ENCODE measurements at places on chromosomes 12 and 14.

- no peak for DNase-seq
Measured at GRCh38 chr12:121653999-121654398, 15.5 kb downstream of the MORN3 start.

- DNase-seq: no peak
Measured at GRCh38 chr14:77243853-77244252, 27.2 kb downstream of the NGB start.

GRCh38 chr12:6084969-6085450 is 39.5 kb downstream of the VWF start:
- no peak for DNase-seq

- DNase-seq: peak; percentile 88
Measured at GRCh38 chr14:85416771-85417170, 113.2 kb upstream of the FLRT2 start.

DNA sequence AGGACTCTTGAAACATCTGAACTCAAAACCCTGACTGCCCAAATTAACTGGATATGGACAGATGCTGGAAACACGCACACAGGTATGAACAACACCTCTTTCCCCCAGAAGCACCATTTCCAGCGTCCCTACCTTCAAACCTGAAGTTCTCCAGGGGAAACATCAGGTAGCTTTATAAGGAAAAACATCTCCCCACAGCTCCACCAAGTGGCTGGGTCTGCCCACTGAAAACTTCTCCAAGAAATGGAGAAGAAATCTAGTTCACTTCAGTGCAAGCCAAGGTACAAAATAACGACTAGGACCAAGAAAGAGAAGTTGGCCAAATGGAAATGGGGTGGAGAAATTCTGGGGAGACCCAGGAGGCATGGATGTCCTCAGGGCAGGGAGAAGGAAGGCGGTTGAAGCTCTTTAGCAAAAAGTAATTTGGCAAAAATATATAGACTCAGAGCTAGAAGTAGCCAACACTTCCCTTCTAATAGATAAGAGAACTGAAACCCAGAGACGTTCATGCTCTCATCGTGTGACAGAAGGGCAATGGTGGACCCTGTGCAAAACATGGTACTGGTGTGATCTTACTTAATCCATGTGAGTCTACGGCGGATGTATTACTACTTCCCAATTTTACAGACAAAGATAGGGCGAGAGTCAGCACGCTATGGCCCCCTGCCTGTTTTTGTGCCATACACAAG is 10.5 kb upstream of the NUAK1 start:
- no peak for DNase-seq

DNA sequence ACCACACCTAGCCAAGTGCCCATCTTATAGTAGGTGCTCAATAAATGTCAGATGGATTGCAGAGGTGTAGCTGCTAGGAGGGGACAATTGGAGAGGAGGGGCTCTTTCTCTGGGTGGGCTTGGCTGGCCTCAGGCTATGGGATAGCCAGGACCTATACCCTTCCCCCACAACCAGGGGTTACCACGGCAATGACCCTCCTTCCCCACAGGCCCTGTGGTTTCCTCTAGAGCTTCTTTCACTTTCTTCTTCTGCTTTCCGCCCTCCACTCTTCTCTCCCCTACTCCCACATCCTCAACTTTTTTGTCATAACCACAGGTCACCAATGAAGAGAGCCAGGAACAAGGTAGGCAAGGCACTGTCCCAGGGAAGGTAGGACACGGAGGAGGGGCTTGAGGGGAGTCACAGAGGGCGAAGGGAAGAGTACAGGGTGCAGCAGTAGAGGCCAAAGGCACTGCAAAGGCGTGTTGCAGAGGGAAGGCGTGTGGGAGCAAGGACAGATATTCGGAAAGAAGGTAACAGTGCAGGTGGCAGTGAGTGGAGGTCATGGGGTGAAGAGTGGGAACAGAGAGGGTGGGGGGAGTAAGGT is 1.9 kb upstream of the ITGB7 start:
- DNase-seq: no peak

DNA sequence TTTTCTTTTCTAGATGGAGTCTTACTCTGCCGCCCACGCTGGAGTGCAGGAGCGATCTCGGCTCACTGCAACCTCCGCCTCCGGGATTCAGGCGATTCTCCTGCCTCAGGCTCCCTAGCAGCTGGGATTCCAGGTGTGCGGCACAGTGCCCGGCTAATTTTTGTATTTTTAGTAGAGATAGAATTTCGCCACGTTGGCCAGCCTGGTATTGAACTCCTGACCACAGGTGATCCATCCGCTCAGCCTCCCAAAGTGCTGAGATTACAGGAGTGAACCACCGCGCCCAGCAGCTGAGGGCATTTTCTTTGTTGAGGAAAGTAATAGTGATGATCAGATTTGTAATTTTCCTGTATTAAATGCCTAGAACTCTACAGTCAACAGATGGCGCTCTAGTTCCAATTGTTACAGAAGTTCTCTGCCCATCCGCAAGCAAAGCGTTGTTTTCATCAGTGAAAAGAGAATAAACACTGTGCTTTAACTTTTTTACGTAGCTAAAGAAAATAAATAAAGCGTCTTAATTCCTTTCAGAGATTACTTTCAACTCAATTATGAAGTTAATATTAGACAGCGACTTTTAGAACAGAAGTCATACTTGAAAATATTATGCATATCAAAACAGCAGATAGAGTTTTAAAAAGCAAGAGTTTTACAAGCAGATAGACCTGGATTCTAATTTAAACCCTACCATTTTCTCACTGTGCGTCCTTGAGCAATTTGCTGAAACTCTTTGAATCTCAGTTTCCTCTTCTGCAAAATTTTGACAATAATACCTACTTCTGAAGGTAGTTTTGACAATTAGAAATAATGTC is 335.1 kb downstream of the DUSP6 start:
- DNase-seq: peak; percentile 74

- peak; percentile 98 for DNase-seq
Measured at GRCh38 chr12:112012775-112013600, at the start of the genes ERP29 and TMEM116. TSS of gene ERP29 (plus strand) at chr12:112013426. CDS start at chr12:112013466, 40 bp downstream. TSS of gene TMEM116 (minus strand) at chr12:112013165. CDS start at chr12:112005270, 7,895 bp downstream.

DNA sequence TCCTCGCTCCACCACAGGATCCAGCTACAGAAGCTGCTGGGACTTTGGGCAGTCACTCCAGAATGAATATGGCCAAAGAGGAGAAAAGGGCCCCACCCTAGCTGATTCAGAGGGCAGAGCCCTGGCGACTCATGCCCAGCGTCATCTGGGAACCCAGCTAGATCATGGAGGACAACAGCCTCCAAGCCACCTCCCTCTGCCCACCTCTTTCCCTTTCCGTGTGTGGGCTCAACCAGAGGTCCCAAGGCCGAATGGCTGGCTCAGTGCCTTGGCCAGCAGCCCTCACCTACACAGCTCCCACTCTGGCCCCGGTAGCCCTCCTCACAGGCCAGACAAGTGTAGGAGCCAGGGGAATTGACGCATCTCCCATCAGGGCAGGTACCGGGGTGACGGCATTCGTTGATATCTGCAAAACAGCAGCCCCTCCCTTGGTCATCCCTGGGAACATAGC is 17.4 kb downstream of the ISCA2 start:
- peak; percentile 85 for DNase-seq

- DNase-seq: peak; percentile 71
Measured at GRCh38 chr14:78007160-78007559, 163.0 kb upstream of the NRXN3 start.

DNA sequence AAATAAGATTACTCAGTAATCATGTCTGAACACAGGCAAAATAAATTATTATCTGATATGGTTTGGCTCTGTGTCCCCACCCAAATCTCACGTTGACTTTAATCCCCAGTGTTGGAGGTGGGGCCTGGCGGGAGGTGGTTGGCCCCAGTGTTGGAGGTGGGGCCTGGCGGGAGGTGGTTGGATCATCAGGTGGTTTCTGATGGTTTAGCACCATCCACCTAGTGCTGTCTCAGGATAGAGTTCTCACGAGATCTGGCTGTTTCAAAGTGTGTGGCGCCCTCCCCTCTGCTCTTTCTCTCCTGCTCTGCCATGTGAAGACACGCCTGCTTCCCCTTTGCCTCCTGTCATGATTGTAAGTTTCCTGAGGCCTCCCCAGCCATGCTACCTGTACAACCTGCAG is 18.1 kb downstream of the DHRS2 start:
- DNase-seq: no peak

- no peak for DNase-seq
Measured at GRCh38 chr12:127726671-127727315, 540.2 kb upstream of the TMEM132C start.

DNA sequence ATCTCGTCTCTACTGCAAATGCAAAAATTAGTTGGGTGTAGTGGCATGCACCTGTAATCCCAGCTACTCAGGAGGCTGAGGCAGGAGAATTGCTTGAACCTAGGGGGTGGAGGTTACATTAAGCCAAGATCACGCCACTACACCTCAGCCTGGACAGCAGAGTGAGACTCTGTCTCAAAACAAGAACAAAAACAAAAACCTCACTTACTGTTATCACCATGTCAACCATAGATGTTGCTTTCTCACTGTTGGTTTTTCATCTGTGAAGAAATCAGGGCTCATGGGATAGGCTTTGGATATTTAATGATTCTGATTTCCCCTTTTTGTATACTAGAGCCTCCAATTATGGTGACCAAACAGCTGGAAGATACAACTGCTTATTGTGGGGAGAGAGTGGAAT is 49.7 kb upstream of the CHPT1 start:
- no peak for DNase-seq

GRCh38 chr12:78820946-78821345 is 43.6 kb upstream of the SYT1 start:
- DNase-seq: no peak

DNA sequence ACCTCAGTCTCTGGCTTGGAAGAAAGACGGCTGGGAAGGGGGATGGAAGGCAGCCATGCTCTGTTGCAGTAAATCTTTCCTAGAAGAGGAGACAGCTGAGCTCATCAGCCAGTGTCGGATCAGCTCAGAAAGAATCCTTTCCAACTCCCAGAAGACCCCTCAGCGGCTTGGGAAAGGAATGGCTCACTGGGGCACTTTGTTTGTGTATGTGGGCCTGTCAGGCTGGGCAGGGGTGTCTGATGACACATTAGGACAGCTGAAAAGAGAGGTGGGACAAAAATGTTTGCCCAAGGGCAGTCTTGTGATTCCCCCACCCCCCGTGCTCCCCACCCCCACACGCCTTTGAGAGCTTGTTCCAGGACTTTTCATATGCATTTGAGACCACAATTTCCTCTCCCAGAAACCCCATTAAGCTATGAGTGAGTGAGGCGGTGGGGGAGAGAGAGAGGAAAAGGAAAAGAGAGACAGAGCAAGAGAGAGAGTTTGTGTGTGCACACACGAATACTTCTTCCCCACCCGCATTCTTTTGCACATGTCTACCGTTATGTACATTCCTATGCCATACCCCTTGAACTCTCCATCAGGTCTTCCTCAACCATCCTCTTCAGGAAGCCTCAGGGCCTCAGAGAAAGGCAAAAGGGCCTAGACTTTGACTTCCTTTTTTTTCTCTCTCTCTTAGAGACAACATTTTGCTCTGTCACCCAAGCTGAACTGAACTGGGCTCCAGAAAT is 198.9 kb downstream of the ZFP36L1 start:
- DNase-seq: no peak

DNA sequence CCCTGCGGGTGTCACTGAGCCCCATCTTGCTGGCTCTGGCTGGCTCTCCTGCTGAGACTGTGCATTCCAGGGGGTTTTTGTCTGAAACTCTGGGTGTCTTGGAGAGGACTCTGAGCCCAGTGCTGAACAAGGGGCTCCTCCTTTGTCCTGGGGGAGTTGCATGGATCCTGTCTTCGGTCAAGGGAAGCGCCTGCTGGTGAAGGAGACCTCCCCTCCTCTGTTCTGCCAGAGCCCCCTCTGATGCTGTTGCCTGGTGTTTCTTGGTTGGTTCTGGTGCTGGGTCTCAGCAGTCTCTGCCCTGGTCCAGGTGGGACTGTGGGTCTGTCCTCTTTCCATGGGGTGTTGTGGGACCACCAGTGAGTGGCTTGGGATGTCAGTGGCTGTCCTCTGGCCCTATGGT is 380.9 kb downstream of the TMEM121 start:
- no peak for DNase-seq

GRCh38 chr14:23555533-23555881 is 564 bp upstream of the THTPA start:
- DNase-seq: no peak

DNA sequence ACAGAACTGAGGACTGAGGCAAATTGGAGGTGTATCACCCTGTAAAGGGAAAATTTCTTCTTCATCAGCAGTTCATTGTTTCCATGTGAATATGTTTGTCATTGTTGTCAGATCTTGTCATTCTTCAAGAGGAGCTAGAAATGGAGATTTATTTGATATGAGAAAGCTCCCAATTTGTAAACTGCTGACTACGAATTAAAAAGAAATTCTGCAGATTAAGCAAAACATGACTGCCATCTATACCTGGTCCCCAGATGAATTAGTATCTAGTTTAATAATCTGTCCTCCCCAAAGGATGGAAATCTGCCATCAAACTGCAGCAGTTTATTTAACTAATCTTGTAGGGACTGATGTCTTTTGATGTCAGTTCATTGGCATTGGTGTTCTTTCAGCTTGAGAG is 162.8 kb downstream of the TRHDE start:
- no peak for DNase-seq

DNA sequence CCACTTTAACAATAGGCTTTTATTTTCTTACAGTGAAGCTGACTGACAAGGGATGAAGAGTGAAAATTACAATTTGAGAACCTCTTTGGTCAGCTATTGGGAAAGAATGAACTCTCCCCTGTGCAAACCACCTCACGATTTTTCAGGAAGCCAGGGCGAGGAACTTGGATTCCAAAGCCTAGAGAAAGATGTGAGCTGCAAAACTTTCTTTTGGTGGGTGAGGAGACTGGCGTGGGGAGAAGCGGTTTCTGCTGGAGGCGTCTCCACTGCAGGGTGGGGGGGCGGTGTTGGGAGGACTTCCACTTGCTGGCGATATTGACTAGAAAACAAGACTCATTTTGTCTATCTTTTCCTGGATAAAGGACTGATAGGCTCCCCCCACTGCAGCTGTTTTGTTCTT is 59.3 kb upstream of the VRK1 start:
- DNase-seq: no peak

- DNase-seq: no peak
Measured at GRCh38 chr14:102777711-102778337, 575 bp downstream of the TRAF3 start.

DNA sequence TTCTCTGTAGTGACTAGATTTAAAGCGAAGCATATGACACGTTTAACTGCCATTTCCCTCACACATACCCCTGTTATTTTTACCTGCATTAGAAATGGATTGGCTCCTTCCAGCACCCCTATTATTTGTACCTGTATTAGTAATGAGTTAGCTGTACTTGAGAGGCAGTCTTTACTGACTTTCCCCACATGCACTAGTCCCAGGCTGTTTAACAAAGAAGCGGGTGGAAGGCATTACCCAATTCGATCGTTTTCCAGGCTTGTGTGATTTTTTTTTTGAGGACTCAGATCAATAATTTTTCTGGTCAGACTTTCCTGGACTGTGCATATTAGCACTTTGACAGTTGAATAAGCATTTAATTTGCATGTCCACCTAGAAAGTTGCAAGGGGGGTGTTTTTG is 46.4 kb downstream of the RAD52 start:
- DNase-seq: no peak

DNA sequence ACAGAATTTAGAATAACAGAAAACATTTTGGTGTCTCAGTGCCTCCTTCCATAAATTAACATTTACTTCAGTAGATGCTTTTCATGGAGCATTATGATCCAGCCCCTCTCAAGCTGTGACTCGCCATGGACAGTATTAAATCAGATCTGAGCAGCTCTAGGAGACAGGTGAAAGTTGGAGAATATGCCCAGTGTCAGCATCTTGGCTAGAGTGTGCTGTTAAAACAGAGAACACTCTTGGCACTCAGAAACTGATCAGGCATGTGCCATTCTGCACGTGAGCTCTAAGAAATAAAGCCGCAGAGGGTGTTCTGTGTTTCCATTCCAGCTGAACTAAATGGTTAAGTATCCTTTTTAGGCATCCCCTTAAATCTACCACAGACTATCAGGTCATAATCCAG is 68.0 kb downstream of the DIP2B start:
- DNase-seq: peak; percentile 40

- peak; percentile 33 for DNase-seq
Measured at GRCh38 chr14:74804219-74804825, 41.2 kb downstream of the YLPM1 start.
